ENCODE measurements at places on chromosomes 5 and 9.

- no peak for DNase-seq
These were observed 11.1 kb upstream of the AJM1 start for GRCh38 chr9:136831002-136831719.

GRCh38 chr5:176610435-176610773 lies 448 bp upstream of the GPRIN1 start:
- no peak for DNase-seq

GRCh38 chr9:114131808-114132549 lies 23.4 kb upstream of the COL27A1 start:
- DNase-seq: no peak

GRCh38 chr9:25537808-25538207 lies 140.4 kb downstream of the TUSC1 start:
- DNase-seq: no peak

DNA sequence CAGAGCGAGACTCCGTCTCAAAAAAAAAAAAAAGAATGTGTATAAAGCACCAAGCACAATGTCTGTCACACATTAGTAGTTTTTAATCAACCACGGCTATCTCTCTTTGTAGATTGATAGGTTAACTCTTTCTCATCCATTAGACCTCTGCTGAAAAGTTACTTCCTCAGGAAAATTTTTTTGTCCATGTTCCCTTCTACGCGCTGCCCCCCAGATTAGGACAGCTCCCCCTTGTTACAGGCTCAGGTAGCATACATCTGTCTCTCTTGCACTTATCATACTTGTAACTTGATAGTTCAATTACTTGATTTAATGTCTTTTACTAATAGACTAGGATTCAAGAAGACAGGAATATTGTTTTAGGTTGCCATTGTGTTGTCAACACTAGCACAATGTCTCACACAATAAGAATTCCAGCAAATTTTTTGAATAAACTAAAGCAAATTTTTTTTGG lies 1.5 kb downstream of the SPDL1 start:
- DNase-seq: no peak

- no peak for DNase-seq
These were observed 4.6 kb downstream of the ISL1 start for GRCh38 chr5:51387884-51388275.

DNA sequence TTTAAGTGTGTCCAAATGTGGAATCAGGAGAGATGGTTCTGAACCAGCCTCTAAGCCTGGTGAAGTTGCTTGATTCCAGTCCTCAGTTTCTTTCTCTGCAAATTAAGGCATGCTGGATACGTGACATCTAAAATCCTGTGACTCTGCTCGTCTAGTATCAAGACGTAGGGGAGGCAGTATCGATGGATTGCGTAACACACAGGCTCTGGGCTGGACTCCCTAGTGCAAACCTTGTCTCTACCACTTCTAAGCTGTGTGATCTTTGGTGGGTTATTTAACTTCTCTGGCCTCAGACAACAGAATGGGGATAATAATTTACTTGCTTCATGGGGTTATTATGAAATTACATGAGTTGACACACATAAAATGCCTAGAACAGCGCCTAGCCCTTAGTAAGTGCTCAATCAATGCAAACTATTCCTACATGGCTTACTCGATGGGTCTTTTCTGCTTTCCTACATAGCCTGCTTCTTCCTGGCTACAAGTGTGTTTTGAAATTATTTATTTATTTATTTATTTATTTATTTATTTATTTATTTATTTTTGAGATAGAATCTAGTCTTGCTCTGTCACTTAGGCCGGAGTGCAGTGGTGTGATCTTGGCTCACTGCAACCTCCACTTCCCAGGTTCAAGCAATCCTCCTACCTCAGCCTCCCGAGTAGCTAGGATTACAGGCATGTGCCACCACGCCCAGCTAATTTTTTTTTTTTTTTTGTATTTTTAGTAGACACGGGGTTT lies 102.1 kb downstream of the EGFLAM start:
- no peak for DNase-seq

GRCh38 chr5:103272377-103272776 lies 13.8 kb downstream of the MACIR start:
- DNase-seq: no peak

GRCh38 chr5:20833081-20833627 lies 845.2 kb upstream of the CDH18 start:
- no peak for DNase-seq

- no peak for DNase-seq
These were observed 54.1 kb downstream of the GARNL3 start for GRCh38 chr9:127318651-127319167.

- no peak for DNase-seq
These were observed 593.2 kb upstream of the CLINT1 start for GRCh38 chr5:158451993-158452672.

DNA sequence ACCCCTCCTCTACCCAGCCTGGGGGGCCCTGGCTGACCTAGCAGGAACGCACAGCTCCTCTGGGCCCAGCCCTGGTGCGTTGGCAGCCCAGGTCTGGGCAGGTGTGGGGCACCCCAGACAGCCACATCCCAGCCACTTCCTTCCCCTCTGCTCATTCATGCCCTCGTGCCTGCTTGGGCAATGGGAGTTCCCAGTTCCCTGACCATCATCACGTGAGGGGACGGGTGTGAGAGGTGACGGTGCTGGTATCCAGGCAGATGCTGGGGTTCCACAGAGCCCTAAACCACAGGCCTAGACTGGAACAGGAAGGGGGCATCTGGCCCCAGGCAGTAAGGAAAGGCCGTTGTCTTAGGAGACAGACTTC lies 8.4 kb downstream of the RALGDS start:
- peak; percentile 54 for DNase-seq

DNA sequence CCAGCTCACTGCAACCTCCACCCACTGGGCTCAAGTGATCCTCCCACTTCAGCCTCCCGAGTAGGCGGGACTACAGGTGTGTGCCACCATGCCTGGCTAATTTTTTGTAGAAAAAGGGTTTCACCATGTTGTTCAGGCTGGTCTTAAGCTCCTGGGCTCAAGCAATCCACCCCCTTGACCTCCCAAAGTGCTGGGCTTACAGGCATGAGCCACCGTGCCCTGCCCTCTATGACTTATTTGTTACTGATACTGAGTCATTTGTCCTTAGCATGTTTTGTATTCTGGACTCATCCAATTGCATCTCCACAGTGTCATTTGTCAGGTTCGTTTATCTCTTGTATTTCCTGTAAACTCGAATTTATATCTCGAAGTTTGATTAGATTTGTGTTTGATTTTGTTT lies 2.7 kb upstream of the ITK start:
- DNase-seq: no peak

GRCh38 chr5:133876266-133876665 lies 92.2 kb downstream of the C5orf15 start:
- DNase-seq: no peak

DNA sequence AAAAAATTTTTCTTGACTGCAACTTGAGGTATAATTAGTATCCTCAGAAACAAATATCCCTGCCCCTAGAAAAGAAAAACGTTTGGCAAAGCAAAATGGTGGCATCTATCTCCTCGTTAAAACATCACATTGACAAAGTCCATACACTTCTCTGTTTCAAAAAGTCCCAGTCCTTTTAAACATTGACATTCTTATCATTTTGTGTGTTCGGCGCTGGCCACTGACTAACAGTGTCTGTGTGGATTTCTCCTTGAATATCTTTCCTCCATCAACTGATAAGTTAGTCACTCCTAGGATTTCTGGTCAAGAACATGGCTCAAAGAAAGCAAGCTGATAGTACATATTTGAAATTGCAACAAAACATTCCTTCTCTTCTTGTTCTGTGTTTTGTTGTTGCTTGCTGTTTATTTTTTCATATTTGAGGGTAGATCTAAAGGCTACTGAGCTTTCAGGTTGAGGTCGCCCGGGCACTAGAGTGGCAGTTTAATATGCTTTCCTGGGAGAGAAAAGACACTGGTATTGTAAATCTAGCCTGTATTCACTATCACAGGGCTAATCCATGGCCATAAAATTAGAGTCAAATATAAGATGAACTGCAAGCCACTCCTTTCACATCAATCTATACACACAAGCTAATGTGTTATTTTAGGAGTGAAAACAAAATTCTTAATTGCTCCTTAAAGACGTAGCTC lies 8.5 kb upstream of the PPIC start:
- no peak for DNase-seq

- DNase-seq: no peak
These were observed 2.6 kb downstream of the SLC2A6 start for GRCh38 chr9:133476036-133476931.

- DNase-seq: no peak
These were observed 512.2 kb upstream of the ZNF462 start for GRCh38 chr9:106350777-106351176.

GRCh38 chr5:89005990-89006389 lies 123.0 kb upstream of the MEF2C start:
- no peak for DNase-seq

DNA sequence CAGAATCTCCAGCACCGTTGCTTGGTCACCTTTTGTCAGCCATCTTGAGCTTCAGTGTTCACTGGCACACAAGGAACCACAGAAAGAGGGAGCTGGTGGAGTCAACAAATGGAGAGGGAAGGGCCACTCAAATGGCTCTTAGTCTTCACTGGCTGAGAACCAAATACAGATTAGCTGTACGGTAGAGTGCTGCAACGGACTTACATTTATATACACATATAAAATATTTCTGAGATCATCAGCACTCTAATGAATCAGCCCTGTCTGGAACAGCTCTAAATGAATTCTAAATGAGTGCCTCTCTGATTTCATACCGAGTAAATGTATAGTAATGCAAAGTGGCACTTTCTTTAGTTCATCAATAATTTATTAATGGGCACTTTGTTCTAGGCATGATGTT lies 24.8 kb downstream of the KCTD16 start:
- no peak for DNase-seq

DNA sequence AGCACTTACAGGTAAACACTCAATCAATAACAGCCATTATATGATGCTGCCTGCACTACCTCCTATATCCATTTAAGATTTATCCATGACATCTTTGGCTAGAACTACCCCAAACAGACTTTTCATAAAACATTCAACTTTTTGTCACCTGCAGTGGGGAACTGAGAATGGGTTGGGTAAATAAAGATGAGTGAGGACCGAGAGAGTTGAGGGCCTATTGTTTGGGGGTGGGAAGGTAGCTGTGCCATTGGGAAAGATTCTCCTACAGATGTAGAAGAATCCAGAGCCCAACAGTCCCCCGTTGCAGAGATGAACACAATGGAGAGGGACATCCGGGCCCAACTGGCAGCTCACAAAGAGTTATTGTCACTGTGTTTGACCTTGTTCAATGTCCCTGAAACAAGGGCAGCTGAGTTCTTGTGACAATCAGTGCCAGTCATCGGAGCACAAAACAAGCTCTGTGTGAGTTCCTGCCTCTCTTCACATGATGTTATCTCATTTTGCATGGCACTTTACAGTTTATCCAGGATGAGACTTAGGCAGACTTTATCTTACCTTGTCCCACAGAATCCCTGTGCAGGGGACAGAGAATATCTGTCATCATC lies 11.5 kb upstream of the SLC31A2 start:
- no peak for DNase-seq

DNA sequence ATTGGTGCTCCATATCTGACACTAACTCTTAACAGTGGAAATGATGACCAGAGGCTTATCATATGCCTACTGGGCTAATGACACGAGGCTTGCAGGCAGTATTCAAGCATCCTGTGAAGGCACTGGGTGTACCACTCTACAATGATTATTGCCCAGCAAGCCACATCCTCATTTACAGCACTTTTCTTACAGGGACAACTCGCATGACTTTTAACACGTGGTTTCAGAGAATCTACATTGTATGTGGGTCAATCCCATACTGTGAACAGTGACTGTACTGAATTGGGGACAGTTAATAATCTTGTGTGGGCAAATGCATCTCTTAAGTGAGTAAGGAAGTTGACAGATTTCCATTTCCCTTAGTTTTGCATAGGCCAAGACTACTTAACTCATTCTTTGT lies 260.0 kb downstream of the TRPM3 start:
- no peak for DNase-seq

GRCh38 chr9:116842658-116843057 lies 155.6 kb downstream of the TRIM32 start:
- DNase-seq: no peak

DNA sequence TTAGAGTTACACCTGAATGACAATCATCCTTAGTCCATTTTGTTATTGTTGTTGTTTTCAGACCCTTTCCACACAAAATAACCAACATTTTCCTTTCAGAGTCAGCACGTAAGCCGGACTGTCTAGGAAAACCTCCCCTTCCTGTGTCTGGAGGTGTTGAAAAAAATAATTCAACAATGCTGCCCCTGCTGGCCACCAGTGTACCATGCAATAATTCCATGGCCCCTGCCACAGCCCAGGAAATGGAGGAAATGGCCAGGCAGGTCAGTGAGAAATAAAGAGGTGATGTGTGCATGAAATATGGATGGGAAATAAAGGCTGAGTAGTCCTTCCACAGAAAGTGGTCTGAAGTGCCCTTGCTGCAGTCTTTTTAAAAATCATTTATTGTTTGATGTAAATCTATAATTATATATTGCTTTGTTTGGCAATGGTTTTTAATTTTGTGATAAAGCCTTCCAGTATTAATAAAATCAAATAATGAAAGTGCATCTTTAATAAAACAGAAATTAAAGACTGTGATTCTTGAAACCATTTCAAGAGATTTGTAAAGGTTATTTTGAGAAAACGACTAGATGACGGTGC lies 152.8 kb upstream of the PAPPA start:
- DNase-seq: no peak

DNA sequence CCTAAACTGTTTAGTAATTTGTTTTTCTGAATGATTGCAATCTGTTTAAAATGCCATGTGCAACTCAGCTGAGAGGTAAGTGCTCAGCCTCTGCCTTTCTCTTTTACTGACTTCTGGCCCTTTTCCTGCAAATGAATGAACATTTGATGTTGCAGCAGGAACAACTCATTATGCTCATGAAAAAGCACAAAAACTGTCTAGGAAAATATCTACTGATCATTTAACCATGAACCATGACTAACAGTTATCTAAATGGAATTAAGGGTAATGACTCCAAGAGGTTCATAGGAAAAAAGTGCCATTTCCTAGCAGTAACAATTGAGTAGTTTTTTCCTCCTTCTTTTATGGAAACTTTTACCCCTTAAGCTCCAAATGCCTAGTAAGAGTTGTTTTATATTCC lies 70.6 kb upstream of the ANKH start:
- DNase-seq: no peak

GRCh38 chr5:9094582-9094981 lies 451.3 kb downstream of the SEMA5A start:
- DNase-seq: no peak

GRCh38 chr5:172846677-172847076 lies 12.6 kb downstream of the ERGIC1 start:
- DNase-seq: no peak

Data from stimulated activated naive CD8-positive, alpha-beta T cell treated with anti-CD3 and anti-CD28 coated beads, Interleukin-15, amount 100 ng/mL, for 72 hours (primary cell).